ENCODE measurements at places on chromosomes 4 and X.

DNA sequence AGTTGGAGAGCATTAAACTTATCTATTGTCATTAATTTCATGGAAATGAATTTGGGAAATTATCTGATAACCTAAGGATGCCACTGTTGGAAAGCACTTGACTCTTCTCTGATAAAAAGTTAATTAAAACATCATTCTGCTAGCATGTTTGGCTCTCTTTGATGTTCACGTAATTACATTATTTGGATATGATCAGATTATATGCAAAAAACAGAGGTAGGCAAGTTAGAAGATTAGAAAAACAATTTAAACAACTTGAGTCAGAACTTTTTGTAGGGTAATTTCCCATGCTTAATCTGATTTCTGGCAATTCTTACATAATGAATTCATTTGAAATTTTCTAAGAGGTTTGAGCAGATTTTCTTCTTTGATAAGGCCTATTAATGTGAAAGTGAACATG, 882.9 kb downstream of the TRAM1L1 start:
- DNase-seq, result no peak

DNA sequence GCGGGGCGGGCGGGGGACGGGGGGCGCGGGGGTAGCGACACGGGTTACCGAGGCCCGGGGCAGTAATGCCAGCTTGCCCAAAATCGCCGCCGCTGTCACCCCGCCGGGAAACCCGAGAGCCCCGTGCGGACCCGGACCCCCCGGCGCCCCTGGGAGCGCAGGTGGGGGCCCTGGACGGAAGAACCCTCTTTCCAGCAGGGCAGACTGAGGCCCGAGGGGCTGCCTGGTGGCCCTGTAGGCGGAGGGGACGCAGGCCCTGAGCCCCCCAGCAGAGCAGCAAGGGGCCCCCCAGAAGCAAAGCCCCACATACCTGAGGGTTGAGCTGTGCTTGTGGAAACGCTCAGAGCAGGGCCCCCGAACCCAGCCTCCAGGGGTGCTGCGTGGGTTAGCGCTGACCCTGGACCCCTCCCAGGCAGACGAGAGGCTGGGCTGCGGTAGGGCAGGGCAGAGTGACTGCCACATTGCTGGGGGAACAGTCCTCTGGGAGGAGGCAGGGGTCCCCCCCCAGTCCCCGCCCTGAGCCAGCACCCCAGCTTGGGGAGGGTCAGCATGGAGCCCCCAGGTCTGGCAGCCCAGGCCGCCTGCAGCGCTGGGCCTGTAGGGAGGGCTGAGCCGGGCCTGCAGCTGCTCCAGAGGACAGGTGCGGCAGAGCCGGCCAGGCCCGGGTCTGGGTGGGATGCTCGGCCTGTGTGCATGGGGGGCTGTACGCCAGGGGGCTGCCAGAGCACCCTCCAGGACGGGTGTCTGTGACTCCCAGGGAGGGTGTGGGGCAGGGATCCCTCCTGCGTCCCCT, 646 bp downstream of the DOK7 start:
- no peak for DNase-seq

GRCh38 chrX:148459343-148459742, 41.1 kb upstream of the AFF2 start:
- no peak for DNase-seq

DNA sequence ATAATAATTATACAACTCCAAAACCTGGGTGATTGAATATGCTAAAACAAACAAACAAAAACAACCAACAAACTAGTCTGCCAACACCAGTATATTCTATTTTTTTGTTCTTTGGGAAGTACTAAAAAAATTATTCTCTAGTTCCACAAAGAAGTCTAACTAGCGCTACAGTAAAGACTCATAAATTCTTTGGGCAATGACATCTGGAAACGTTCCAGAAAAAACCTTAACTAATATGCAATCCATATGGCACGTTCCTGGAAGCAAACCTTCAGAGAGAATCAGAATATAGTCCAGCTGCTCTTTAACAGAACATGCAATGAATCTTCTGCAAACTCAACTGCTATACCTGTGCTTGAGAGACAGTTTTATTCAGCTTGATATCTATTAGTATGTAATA, 500.1 kb downstream of the TRAM1L1 start:
- DNase-seq, result no peak

- DNase-seq, result no peak
Observed at GRCh38 chr4:8492174-8492573, 51.6 kb downstream of the TRMT44 start.

Data from activated naive CD4-positive, alpha-beta T cell treated with Interleukin-2 at 50 U/mL for 16 hours (primary cell).